ENCODE measurements at places on chromosomes 7 and 10.

GRCh38 chr7:132776048-132776620 is 199.9 kb upstream of the PLXNA4 start:
- no peak for DNase-seq

DNA sequence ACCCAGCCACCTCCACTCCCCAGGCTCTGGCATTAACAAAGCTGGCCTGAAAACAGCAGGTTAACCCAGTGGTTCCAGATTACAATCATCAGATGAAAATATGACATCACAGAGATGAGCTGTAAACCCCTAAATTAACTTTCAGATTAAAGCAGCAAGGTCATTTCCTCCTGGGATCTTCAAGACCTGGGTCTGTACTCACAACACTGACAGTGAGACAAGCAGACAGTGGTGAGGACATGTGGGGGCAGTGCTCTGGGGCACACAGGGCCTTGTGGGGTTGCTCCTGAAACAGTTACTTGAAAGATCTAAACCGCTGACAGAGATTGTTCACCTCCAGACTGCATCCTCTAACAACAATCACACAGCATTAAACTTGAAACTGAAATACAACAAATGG is 134.1 kb downstream of the ZNF438 start:
- no peak for DNase-seq

DNA sequence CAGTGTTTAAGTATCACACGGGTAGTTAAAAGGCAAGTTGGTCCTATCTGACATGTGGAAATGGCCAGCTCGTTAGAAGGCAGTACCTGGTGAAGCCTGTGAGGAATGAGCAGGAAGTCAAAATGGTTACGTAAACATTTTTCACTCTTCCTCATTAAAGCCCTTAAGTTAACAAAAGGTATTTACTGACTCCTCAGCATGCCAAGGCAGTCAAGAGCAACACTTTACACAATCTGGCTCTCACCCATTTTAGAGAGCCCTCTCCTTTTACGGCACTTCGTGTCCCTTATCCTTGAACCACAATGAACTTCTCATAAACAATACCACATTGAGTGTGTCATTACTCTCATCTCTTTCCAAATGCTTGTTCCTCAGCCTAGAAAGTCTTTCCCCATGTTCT is 11.0 kb upstream of the RSBN1L start:
- DNase-seq = no peak

DNA sequence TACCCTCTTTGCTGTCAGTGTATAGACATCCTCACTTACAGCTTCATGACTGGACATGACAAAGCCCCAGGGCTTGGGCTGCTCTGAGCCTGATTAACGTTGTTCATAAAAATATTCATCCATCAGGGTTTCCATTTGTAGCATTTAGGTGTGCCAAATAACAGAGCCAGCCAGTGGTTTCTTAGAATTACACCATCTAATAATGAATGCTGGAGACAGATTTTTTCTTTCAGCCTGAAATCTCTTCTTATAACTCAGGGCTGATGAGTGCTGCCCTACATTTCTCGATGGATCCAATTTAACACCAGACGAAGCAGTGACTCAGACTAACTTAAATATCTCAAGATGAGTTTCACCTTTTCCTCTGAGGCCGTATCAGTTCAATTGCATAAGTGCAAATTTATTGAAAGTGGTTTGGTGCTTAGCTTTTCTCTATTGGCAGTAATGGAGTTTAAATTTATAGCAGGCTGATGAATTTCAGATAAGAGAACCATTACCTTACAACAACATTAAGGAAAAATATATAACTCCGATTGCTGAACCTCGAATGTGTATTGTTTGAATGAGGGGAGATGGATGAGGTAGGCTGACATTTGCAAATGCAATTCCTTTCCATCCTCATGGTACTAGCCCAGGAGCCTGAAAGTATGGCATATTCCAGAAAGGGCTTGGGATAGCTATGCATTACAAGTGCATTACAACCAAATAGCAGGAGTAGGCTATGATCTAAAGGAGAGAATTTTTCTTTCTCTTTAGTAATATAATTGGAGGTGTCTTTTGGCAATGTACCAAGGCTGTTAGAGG is 900.6 kb downstream of the KCNMA1 start:
- no peak for DNase-seq

DNA sequence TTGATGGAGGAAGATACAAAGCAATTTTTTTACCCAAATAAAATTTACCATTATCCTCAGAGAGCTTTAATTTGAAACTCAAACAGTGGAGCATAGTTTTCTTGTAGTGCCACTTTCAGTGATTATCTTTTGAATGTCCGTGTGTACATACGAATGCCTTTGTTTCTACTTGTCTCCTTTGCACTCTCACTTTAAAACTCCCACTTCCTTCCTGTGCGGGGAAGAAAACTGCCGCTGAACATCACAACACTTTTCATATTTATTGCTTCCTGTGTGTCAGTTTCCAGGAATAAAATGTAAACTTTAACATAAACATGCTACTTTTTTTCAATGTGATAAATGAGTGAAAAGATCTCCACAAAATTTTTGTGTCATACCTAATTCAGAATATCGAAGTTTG is 102.4 kb downstream of the SEMA3A start:
- no peak for DNase-seq

DNA sequence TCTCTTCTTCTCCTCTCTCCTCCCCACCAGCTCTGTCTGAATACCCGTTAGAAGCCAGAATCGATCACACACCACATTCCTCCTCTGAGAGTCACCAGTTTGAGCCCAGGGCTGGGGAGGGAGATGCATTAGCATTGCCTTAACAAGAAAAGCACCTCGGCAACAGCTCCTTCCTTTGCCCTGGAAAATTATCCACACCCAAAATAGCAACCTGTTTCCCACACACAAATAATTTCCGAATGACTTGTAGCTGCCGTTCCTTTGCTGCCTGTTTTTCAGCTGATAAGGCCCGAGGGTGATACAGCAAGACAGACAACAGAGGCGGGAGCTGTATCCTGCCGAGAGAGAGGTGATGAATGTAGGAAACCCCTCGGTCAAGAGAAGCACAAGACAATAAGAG is 91.3 kb downstream of the CPXM2 start:
- DNase-seq = no peak

- DNase-seq = no peak
These were observed 4.7 kb downstream of the CRCP start for GRCh38 chr7:66119245-66119850.

DNA sequence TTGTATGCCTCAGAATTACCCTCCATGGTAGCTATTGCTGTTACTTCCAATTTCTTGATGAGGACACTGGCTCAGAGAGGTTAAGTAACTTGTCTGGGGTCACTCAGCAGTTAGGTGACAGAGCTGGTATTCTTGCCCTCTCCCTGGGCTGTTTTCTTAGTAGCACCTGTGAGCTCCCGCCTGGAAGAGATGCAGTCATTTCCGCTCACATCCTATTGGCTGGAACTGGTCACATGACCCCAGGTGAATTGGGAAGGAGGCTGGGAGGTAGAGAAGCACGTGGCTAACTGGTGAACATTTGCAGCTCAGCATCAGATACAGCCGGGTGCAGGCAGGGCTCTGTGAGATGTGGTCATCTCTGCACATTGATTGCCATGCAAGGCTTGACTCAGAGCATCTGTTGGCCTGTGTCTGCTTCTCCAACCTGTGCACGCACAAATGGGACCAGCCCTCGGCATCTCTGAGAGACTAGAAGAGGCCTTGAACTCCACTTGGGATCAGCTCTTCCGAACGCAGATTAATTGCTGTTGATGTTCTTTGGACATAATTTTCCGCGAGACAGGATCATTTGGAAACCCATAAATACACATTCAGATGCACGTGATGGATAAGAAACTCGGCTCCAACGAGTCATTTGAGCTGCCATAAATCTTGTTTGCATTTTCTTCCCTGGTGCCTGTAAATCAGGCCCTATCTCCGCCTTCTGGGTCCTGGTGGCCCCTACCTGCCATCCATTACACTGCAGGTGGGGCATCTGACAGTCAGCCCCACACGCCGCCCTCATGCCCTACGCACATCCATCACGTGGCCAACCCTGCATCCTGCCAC is 42.8 kb downstream of the MYL10 start:
- no peak for DNase-seq

DNA sequence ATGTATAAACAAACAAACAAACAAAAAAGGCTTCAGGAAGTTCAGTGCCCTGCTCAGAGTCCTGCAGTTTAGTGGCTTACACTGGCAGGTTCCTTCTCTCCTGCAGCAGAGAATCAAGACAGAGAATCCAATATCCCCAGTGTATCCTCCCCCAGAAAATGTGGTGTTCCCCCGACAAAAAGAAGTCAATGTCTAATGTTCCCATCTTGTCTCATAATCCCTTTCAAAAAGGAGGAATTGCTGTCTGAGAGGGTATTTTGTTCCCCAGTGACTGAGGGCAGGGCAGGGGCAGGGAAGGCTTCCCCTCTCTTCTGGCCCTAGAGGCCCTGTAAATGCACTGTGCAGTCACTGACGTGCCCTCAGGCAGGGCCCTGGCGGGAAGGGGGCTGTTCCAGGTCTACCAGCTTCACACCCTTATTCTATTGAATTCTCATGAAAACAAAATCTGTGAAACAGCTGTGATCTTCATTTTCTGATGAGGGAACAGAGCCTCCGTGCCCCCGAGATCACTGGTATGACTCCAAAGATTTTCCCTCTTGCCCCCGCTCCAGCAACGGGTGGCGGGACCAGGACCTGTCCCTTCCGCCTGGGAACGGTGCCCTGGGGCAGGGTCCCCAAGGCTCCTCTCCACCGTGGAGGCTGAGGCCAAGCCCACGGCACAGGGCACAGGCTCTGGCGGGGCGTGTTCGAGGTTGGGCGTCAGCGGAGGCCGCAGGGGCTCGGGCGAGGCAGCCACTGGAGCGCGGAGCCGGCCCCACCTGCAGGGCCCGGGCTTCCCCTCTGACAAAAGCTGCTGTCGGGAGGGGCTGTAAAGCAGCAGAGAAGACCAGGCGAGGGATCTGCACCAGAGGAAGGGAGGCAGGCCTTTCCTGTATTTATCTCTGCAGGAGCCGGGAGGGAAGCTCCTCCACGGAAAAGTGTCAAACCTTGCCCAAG is 13.4 kb upstream of the WDFY4 start:
- DNase-seq = no peak

GRCh38 chr10:95500097-95500496 is 61.1 kb downstream of the SORBS1 start:
- no peak for DNase-seq

GRCh38 chr7:1946025-1946772 is 276.1 kb downstream of the ELFN1 start:
- DNase-seq = no peak

- no peak for DNase-seq
These were observed 45.7 kb downstream of the SEM1 start for GRCh38 chr7:96663871-96664445.

DNA sequence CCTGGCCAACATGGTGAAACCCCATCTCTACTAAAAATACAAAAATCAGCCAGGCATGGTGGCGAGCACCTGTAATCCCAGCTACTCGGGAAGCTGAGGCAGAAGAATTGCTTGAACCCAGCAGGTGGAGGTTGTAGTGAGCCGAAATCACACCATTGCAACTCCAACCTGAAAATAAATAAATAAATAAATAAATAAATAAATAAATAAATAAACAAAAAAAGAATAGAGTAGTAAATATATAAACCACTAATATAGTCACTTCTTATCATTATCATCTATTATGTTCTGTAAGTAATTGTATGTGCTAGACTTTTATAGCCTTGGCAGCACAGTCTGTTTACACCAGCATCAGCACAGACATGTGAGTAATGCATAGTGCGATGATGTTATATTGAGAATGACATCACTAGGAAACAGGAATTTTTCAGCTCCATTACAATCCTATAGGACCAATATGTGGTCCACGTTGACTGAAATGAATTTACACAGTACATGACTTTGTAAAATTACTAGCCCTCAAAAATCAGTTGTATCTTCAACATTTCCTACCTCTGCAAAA is 385.4 kb upstream of the ANKRD30A start:
- no peak for DNase-seq

DNA sequence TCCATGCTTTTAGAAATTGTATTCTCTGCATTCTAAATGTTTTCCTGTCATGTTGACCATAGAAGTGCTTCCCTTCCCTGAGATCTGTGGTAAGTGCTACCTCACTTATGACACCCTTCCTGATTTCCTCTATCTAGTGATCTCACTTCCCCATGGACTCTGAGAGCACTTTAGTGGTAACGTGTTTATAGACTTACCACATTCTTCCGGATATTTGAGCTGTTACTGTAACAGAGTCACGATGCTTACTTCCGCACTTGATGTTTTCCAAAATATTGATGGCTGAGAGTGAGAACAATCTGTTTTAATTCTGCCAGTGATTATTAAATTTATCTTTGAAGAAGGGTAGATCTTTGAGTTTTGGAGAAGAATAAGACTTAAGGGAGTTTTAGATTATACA is 60.1 kb upstream of the NAMPT start:
- DNase-seq = no peak

GRCh38 chr10:20614911-20615310 is 282.2 kb downstream of the NEBL start:
- DNase-seq = no peak

DNA sequence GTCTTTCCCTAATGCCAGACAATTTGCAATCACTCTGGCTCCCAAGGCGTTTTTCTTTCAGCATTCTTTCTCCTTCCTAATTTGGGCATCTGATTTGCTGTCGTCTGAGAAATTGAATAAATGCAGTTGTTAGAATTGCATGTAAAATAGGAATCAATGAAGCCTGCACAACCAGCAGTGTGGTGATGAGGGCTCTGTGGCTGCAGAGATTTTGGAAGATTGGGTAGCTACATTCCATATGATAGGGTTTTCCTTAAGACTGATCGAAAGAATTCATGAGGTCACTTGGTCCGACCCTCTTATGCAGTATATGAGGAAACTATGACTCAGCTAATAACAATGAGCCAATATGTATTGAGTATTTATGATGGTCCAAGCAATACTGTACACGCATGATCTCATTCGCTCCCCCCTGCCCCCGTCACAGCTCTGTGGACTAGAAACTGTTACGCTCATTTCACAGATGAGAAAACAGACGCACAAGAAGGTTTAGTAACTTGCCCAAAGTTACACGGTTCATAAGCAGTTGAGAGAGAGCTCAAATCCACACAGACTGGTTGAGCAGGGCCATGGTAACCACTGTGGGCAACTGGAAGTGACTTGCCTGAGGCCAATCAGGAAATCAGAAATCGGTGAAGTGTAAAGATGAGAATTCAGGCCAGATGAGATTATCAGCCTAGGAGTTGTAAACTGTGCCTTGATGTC is 527.2 kb downstream of the GATA3 start:
- peak; percentile 87 for DNase-seq

- DNase-seq = no peak
These were observed 136.3 kb downstream of the SORCS1 start for GRCh38 chr10:107028236-107028635.
